Heart left ventricle (tissue), 16 donors: ENCODE measurements at places on chromosomes 2 and 18. TPM values are rescaled to one million over a fixed set of nuclear protein-coding genes. Genes with fewer than 3 reads are reported as not detected.
A peak's percentile ranks its signal among the peaks of the same experiment; 100 is the strongest.

- H3K4me1 ChIP-seq = no peaks in the 10 kb centered on the region
- no peak overlapping the region for H3K27ac ChIP-seq
- H3K4me3 ChIP-seq = no peak overlapping the region
- no peak for DNase-seq
- H3K36me3 ChIP-seq = no peaks in the 10 kb centered on the region
Measured at GRCh38 chr2:103991591-103991990, 862.3 kb upstream of the POU3F3 start.

GRCh38 chr2:176702131-176702530 lies 432.9 kb downstream of the MTX2 start:
- H3K27me3 ChIP-seq = no peaks in the 10 kb centered on the region
- DNase-seq = no peak
- no peak overlapping the region for H3K27ac ChIP-seq
- H3K4me3 ChIP-seq = no peak overlapping the region

DNA sequence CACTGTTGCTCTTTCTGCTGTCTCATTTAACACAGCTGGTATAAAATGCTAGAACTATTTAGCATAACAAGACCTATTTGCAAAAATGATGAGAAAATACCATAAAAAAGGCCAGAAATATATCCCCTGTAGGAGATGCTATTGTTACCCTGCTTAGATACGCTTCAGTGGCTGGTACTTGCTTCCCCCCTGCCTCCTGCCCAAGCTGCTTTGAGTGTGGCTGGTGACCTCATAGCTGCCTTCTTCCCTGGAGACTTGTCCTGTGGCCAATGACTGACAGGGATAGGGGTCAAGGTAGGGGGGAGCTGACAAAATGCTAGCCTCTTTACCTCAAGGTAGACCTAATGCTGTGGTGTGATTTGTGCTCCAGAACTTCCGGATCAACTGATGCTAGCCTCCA lies 150.2 kb upstream of the ZEB2 start:
- H3K27me3 ChIP-seq = no peaks in the 10 kb centered on the region
- no peak overlapping the region for H3K27ac ChIP-seq
- no peaks in the 10 kb centered on the region for H3K4me1 ChIP-seq
- no peak overlapping the region for H3K4me3 ChIP-seq
- no peak for DNase-seq

Gene PAX8
- total RNA-seq = 0.51 TPM

- no peaks in the 10 kb centered on the region for H3K27me3 ChIP-seq
- H3K36me3 ChIP-seq = no peaks in the 10 kb centered on the region
- H3K4me1 ChIP-seq = no peaks in the 10 kb centered on the region
- DNase-seq = no peak
Measured at GRCh38 chr2:62765619-62766376, 60.3 kb downstream of the EHBP1 start.

Gene TDRD15
- 0.05 TPM for total RNA-seq

GRCh38 chr18:2776601-2777000 lies 70.2 kb upstream of the EMILIN2 start:
- DNase-seq = no peak
- no peak overlapping the region for H3K27ac ChIP-seq
- no peaks in the 10 kb centered on the region for H3K27me3 ChIP-seq
- peaks cover 58% of the 10 kb centered on the region for H3K36me3 ChIP-seq
- no peak overlapping the region for H3K4me3 ChIP-seq
- H3K4me1 ChIP-seq = no peaks in the 10 kb centered on the region

Gene KCNG2
- not detected for total RNA-seq

- no peak for DNase-seq
- H3K27ac ChIP-seq = no peak overlapping the region
- H3K4me1 ChIP-seq = no peaks in the 10 kb centered on the region
- H3K27me3 ChIP-seq = no peaks in the 10 kb centered on the region
- H3K4me3 ChIP-seq = no peak overlapping the region
- no peaks in the 10 kb centered on the region for H3K36me3 ChIP-seq
Measured at GRCh38 chr2:122145856-122146255, 390.4 kb downstream of the TSN start.

DNA sequence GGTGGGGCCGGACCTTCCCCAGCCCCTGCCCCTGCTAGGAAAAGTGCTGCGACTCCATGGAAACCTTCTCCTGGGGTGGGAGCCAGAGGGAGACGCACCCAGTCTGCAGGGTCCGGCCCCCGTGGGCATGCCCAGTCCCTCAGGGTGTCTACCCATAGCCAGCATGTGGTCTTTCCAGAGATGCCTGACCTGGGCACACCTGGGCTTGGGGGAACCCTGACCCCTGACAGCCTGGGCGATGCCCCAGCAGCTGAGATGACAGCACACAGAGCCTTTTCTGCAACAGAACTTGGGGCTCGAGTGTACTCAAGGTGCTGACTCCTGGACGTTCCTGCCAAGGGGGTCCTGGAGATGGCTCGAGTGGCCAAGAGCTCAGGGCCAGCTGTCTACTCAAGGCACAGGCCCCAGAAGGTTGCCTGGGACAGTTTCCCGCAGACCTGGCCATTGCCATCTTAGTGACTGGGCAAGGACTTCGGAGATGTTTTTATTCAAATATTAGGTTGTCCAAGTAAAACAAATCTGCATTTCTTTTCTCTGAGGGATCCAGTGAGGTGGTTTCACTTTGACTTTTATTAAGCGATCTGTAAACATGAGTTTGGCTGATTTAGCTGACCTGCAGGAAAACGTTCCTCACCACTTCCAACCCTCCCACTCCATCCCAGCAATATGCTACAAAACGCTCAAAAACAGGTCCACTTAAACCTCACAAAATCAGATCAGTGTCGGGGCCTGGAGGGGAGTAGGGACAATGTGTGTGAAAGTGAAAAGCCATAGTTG lies 228.0 kb downstream of the EIPR1 start:
- DNase-seq = no peak
- H3K27ac ChIP-seq = no peak overlapping the region
- no peaks in the 10 kb centered on the region for H3K4me1 ChIP-seq

GRCh38 chr2:24725956-24726355 lies 67.2 kb downstream of the PTRHD1 start:
- peaks cover 7% of the 10 kb centered on the region for H3K4me1 ChIP-seq
- H3K36me3 ChIP-seq = peaks cover 25% of the 10 kb centered on the region
- H3K27ac ChIP-seq = no peak overlapping the region
- no peak overlapping the region for H3K4me3 ChIP-seq

DNA sequence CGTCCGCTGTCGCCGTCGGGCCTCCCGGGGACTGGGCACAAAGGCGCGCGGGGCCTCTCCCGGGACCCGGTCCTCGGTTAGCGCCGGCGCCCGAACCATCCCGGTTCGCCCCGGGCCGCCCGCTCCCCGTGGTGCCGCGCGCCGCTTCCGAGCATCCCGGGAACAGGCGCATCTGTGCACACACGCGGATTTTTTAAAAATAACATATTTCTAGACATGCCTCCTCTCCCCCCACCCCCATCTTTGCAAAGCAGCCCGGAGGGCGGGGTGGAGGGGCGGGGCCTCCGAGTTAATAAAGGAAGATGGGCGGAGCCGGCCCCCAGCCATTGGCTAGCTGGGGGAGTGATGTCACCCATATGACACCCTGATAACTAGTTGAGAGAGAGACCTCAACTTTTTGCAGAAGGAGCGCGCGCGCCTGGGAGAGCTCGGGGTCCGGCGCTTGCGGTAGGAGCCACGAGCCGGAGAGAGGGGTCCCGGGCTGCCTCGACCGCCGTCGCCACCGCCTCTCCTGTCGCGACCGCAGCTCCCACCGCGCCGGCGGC lies at the start of gene SOX11:
SOX11 (plus strand) TSS at position 400 of the 545 bp plus-strand sequence. CDS start 338 bp downstream, outside the sequence.
- no peaks in the 10 kb centered on the region for H3K36me3 ChIP-seq
- peaks cover 82% of the 10 kb centered on the region for H3K27me3 ChIP-seq

DNA sequence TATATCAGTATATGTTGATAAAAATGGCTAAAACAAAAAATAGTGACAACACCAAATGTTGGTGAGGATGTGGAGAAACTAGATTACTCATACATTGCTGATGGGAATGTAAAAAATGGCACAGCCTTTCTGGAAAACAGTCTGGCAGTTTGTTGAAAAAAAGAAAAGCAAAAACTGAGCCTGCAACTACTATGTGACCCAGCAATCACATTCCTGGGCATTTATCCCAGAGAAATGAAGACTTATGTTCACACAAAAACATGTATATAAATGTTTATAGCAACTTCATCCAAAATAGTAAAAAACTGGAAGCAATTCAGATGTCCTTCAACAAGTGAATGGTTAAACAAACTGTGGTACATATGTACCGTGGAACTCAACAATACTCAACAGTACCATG lies 7.5 kb upstream of the KDSR start:
- no peak overlapping the region for H3K27ac ChIP-seq
- no peaks in the 10 kb centered on the region for H3K4me1 ChIP-seq
- DNase-seq = no peak
- no peak overlapping the region for H3K4me3 ChIP-seq

Gene FAM161A
- 2.5 TPM for total RNA-seq

DNA sequence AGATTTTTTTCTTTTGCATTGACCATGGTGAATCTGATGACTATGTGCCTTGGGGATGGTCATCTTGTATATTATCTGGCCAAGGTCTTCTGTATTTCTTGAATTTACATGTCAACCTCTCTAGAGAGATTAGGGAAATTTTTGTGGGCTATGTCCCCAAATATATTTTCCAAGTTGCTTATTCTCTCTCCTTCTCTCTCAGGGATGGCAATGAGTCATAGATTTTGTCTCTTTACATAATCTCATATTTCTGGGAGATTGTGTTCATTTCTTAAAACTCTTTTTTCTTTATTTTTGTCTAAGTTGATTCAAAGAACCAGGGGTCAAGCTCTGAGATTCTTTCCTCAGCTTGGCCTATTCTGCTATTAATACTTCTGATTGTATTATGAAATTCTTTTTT lies 9.9 kb downstream of the GKN2 start:
- peaks cover 2% of the 10 kb centered on the region for H3K4me1 ChIP-seq
- H3K27me3 ChIP-seq = no peaks in the 10 kb centered on the region
- H3K36me3 ChIP-seq = no peaks in the 10 kb centered on the region
- no peak overlapping the region for H3K4me3 ChIP-seq
- no peak for DNase-seq

Gene OR6B2
- not detected for total RNA-seq

Gene ZNF516
- total RNA-seq = 11.4 TPM

Gene GRB14
- 5.2 TPM for total RNA-seq

- H3K4me1 ChIP-seq = no peaks in the 10 kb centered on the region
- no peak overlapping the region for H3K4me3 ChIP-seq
- DNase-seq = no peak
- no peak overlapping the region for H3K27ac ChIP-seq
- H3K27me3 ChIP-seq = no peaks in the 10 kb centered on the region
- no peaks in the 10 kb centered on the region for H3K36me3 ChIP-seq
Measured at GRCh38 chr2:217105733-217106649, 246.1 kb upstream of the TNP1 start.

DNA sequence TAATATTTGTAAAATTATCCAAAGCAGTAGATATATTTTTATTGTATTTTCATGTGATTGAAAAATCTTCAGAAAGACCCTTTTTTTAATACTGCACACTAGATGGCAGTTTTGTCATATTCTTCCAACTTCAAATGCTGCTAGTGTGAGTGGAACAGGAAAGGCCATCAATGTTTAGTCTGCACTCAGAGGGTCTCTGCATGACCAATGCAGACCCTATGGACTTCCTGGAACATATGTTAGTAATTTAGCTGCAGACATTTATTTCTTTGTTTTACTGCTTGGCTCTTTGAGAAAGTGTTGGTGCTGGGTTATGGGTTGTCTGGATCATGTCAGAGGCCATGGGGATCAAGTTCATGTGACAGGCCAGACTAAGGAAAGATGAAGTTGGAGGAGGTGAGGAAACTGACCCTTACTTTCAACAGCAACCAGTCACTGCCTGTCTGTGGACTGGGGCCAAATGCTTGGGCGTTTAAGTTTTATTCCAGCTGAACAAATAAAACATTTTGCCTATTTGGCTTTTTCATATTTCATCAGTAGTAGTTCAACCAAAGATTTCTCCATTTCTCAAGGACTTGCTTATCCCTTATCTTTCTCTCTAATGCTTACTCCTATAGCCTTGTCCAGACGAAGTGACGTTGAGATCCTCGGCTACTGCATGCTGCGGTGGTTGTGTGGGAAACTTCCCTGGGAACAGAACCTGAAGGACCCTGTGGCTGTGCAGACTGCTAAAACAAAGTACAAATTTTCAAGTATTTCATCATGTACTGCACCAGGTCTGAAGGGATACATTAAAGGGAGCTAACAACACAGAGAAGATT lies 84.8 kb downstream of the VRK2 start:
- peak; percentile 59 for DNase-seq
- peaks cover 23% of the 10 kb centered on the region for H3K36me3 ChIP-seq
- no peaks in the 10 kb centered on the region for H3K4me1 ChIP-seq
- no peak overlapping the region for H3K4me3 ChIP-seq

DNA sequence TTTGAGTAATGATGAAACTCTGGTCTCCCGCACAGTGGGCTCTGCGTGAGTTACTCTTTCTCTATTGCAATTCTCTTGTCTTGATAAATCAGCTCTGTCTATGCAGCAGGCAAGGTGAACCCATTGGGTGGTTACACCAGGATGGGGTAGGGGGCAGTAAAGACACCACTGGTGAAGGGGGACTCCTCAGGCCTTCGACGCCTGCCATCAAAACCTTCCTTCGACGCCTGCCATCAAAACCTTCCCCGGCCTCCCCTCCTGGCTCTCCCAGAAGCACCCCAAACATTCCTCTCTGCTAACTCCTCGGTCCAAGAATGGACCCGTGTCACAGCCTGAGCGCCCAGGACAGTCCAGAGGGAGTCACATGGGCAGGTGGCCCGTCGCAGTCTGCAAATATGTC lies 4.8 kb upstream of the STARD7 start:
- no peak overlapping the region for H3K4me3 ChIP-seq
- H3K36me3 ChIP-seq = no peaks in the 10 kb centered on the region
- no peak for DNase-seq
- H3K27me3 ChIP-seq = no peaks in the 10 kb centered on the region
- peaks cover 10% of the 10 kb centered on the region for H3K4me1 ChIP-seq

Gene IL18RAP
- 0.20 TPM for total RNA-seq

Gene COL3A1
- total RNA-seq = 96.9 TPM

DNA sequence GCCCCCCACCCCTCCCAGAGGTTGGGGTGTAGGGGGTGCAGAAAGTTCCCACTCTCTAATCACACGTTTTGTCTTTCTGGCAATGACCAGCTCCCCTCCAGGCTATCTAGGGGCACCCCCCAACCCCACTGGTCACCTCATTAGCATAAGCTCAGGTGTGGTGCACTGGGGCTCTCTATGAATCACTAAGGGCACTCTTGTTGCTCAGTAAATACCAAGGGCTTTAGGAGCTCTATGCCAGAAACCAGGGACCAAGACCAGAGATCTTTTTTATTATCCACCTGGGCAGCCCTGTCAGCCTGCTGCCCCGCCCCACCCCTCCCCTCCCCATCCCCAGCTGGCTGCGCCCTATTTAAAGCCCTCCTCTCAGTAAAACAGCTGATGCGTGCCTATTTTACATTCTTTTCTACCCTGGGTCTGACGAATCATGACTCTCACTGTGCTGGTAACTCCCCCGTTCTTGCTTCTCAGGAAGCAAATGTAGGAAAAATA lies 24.3 kb downstream of the NCK2 start:
- DNase-seq = no peak
- no peak overlapping the region for H3K4me3 ChIP-seq
- H3K27me3 ChIP-seq = no peaks in the 10 kb centered on the region
- peaks cover 47% of the 10 kb centered on the region for H3K4me1 ChIP-seq

DNA sequence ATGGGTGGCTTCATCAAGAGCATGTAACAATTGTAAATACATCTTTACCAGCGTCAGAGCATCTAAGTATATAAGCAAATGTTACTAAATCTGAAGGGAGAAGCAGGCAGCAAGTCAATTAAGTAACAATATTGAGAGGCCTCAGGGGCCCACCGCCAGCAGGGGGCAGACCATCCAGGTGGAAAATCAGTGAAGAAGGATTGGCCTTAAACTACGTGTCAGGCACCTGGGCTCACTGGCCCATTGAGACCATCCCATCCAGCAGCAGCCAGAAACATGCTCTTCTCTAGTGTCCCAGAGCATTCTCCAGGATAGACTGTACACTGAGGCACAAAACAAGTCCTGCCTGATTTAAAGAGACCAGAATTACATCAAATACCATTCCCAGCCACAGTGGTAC lies 96.2 kb upstream of the SNTG2 start:
- H3K27me3 ChIP-seq = no peaks in the 10 kb centered on the region
- no peak overlapping the region for H3K27ac ChIP-seq
- no peaks in the 10 kb centered on the region for H3K36me3 ChIP-seq
- DNase-seq = no peak
